CD4-positive, alpha-beta T cell treated with Interleukin-17A for 1 hour (primary cell): ENCODE measurements at places on chromosomes 6 and 20.

DNA sequence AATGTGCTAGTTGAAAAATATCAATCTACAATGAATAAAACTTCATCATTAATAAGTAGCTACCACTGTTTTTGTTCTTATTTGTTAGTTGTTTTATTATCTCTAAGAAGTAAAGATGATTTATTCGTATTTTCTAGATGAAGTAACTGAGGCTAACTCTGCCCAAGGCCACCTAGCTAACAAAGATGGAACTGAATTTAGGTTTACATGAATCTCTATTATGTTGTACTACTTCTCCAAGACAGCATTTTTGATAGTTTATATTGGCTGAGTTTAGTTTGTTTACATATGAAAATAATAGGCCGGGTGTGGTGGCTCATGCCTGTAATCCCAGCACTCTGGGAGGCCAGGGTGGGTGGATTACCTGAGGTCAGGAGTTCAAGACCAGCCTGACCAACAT lies 121.5 kb downstream of the NCOA3 start:
- no peak for DNase-seq

- no peak for DNase-seq
Observed at GRCh38 chr20:36318166-36318565, 12.0 kb downstream of the DLGAP4 start.

DNA sequence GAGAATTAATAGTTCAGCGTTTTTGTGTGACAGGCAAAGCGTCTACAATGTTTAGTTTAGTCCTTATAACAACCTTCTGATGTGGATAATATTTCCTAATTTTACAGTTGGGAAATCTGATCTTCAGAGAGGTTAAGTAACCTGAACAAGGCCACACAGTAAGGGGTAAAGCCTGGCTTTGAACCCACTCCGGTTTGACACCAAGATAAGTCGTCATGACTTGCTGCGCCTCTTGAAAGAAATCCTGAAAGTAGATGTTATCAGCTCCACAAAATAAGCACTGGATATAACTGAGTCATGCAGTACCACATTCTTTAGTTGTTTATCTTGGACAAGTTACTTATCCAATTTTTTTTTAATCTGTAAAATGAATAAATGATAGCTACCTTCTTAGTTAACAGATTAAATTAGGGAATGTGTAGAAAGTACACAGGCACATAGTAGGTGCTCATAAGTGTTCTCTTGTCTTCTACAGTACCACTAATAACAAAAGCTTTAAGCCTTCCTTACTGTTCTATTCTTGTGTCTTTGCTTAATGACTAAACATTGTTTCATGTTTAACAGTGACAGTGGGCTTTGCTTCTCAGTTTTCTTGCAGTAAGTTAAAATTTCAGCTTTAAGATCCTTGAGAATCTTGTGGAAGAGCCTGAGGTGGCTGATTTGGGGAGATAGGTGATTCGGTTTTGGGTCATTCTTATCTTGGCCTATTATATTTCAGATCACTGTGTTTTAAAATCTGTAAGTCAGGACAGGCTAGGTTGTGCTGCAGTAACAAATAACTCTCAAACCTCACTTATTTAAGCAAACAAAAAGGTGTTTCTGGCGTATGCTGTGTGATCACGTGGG lies 2.1 kb downstream of the HIVEP1 start:
- no peak for DNase-seq

DNA sequence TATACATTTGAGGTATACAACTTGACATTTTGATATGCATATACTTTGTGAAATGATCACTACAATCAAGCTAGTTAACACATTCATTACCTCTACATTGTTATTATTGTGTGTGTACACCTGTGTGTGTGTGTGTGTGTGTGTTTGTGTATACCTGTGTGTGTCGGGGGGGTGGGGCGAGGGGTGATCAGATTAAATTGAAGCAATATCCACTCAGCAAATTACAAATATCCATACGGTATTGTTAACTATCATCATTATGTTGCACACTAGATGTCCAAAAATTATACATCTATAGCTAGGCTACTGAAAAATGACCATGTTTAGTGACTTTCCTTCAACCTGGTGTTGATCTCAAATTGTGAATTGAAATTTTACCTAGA lies 1.8 kb downstream of the RHAG start:
- DNase-seq: no peak

- no peak for DNase-seq
Observed at GRCh38 chr20:5887386-5887785, 62.9 kb downstream of the TRMT6 start.

DNA sequence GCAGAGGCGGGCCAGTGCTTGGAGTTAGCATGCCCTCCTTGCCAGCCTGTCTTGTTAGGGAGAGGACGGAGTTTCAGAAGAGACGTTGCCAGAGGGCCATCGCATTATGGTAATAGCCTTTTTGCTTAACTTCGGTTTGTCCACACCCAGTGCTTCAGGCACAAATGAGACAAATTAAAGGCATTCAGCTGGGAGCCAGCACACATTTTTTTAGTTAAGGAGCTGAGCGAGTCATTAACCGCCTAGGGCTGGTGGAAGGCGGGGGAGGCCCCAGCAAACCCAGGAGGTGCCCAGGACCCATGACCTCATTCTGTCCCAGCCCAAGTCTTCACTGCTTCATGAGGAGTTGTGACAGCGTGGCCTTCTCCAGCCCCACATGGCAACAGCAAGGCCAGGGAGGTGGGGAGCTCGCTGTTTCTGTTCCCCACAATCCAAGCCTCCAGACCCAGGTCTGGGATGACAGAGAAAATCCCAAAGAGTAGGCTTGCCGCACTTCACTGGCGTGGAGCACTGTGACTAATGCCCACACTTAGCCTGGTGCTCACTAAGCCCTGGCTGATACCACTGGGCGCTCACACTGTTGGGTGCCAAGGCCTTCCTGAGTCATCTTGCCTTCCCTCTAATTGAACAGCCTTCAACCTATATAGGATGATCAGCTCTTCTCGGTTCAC lies 237.1 kb downstream of the ANKRD60 start:
- no peak for DNase-seq

DNA sequence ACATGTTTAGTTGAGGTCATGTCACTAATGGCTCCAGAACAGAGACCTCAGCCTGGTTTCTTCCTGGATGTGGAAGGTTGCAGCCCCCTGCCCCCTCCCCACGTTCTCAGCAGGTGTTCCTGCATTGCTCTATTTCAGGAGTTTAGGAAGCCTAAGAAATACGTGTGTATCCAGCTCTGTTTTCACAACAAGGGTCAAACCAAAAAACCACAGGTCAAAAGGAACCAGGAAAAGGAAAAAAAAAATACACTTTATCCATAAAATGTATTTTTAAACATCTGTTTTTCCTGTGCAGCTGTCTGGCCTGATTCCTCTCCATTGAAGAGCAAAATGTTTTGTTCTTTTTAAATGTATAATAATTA lies 107.9 kb upstream of the PLEKHG1 start:
- no peak for DNase-seq

DNA sequence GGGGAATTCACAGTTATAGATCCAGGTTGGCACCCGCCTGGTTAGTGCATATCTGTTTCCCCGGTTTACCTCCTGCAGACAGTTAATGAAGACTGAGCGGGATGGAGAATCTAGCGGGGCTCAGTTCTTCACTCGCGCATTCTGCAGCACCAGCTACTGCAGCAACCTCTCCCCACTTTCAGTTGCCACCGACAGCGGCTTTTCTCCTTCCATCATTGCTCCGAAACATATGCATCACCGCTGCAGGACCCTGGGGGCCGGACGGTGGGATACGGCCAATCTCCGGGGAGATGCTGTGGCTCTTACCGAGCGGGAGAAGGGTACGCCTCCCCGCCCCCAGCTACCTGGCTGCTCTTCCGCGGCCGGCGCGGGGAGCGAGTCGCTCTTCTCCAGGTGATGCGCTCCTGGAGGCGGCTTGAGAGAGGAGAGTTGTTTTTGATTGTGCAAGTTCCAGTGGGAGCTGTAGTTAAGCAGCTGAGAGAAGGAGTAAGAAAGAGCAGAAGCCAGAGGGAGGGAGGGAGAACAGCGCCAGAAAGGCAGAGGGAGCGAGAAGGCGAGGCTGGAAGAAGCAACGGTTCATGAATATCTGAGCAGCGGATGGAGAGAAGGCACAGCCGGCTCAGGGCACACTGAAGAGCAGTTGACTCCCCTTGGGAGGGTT lies at the start of gene SGK1:
SGK1 (minus strand) TSS at position 642 of the 661 bp plus-strand sequence. CDS start 652 bp downstream, outside the sequence.
- peak; percentile 16 for DNase-seq

GRCh38 chr6:105459049-105459448 lies 56.2 kb upstream of the PREP start:
- DNase-seq: peak; percentile 57

- no peak for DNase-seq
Observed at GRCh38 chr6:41269166-41269565, 17.3 kb downstream of the TREM1 start.

DNA sequence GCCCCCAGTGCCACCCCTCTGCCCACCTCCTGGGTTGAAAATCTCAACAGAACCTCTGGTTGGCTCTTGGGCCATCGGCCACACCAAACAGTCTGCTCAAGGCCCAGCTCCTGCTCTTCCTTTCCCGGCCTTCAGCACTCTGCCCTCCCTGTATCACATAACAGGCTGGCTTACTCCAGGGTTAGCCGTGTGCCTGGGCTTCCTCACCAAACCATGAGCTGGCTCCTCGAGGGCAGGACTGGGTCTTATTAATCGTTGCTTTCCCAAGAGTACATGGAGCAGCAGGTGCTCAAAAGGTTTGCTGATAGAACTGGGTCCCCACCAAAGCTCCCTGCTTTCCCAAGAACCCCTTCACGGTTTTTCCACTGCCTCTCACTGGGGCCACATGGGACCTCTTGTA lies 12.7 kb upstream of the FAM83C start:
- no peak for DNase-seq

DNA sequence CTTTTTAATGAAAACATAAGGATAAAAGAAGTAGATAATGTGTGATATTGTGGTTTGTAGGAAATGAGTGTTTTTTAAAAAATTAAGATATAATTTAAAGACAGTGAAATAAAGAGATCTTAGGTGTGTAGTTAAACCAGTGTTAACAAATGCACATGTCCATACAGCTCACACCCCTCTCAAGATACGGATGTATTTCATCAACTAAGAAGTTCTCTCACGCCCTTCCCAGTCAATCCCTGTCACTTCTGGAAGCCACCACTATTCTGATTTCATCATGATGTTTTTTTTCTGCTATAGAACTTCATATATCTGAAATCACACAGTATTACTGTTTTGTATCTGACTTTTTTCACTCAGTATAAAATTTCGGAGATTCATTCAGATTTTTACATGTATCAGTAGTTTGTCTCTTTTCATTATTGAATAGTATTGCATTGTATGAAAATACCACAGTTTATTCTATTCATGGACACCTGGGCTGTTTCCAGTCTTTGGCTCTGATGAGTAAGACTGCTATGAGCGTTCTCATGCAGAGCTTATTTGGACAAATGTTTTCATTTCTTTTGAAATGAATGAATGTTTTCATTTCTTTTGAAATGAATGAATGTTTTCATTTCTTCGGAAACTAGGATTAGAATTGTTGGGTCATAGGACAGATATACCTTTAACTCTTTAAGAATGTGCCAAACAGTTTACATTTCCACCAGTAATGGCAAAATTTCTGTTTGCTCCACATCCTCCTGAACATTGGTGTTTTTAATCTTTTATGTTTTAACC lies 49.7 kb upstream of the ELOVL5 start:
- no peak for DNase-seq

DNA sequence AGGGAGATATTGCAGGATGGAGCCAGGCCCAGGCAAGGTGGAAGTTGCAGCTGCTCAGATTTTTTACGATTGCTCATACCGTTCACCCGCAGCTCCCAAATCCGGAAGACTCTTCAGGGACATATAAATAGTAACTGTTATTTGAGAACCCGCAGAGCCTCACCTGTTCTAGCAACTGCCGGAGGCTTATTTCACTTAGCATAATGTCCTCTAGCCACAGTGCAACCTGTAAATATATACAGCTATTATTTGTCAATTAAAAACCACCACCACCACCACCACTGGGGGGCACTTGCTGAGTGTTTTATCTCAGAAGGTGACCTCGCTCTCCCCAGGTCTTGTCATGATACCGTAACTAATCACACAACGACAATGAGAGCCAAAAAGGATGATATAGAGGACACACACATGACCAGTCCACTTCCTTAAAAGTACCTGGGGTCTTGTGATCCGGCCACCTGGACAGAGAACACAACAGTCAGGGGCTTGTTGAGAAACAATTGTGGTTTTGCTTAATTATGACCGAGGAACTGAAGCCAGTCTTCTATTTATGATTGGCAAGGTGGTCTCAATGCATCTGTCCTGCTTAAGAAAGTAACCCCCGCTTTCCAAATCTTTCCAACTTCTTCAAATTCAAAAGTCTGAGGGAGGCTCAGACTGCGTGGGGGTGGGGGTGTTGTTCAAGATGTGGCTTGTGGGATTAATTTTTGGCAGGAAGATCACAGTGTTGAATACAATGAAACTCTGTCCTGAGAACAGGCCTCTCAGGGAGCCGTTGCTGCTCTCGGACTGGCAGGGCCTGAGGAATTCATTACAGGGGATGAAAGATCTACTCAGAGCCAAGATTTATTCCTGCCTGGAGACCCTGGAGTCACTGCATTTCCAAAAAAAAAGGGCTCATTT lies 107.7 kb upstream of the PRND start:
- peak; percentile 81 for DNase-seq

DNA sequence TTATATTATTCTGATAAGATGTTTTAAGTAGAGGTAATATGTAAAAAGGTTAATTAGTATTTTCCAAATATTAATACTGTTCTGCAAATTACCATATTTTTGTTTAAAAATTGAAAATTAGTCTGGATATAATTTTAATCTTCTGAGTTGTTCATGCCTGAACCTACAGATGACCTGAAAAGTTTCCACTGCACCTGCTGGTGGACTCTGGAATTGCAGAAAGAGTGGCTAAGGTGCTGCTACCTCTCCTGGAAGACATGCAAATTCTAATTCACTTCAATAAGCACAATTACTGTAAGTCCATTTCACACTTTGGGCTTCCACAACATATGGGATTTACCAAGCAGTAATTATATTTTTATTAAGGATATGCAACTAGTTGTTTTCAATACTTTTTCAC lies 77.7 kb upstream of the OLIG3 start:
- DNase-seq: peak; percentile 70

DNA sequence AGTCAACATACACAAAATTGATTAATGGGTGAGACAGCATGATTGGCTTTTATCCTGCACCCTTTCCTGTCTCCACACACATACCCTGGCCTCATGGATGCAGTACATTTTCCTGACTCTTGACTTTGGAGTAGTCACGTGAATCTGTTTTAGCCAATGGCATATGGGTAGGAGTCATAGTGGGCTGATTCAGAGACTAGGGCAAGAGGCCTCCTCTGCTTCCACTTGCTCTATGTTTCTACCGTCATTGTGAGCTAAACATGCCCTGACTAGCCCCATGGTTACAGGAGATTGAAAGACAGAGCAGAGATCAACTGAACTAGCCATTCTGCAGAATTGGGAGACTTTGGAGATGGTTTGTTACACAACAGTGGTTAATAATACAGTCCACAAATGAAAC lies 850.0 kb downstream of the DHX35 start:
- DNase-seq: no peak
